Activated T-helper 1 cell treated with Interleukin-2 at 50 U/mL for 16 hours (primary cell): ENCODE measurements at places on chromosomes 13 and 19.

- DNase-seq: no peak
Observed at GRCh38 chr19:32662186-32662585, 12.8 kb downstream of the ANKRD27 start.

DNA sequence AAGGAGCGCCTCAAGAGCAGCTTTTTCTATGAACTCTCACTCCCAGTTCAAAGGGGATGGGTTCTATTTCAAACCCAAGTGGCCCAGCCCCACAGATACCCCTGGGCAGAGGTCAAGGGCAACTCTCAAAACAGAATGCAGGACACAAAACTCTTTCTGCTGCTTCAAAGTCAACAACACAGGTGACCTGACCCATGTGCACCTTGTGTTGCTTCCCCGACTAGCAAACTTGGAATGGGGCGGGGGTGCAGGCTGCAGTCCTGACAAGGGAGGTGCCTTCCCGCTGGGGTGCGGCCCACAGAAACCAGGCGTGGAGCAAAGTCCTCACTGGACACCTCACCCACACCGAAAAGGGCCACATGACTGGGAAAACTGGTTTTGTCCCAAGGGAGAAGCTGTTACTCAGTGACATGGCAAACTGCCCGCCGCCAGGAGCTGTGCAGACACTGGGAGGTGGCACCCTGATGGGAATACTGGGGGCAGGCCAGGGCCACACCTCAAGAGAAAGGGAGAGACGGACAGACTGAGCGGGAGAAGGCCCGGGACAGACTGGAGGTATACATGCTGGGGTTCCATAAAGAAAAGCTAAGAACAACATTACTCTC is 17.4 kb downstream of the ZC3H4 start:
- no peak for DNase-seq

DNA sequence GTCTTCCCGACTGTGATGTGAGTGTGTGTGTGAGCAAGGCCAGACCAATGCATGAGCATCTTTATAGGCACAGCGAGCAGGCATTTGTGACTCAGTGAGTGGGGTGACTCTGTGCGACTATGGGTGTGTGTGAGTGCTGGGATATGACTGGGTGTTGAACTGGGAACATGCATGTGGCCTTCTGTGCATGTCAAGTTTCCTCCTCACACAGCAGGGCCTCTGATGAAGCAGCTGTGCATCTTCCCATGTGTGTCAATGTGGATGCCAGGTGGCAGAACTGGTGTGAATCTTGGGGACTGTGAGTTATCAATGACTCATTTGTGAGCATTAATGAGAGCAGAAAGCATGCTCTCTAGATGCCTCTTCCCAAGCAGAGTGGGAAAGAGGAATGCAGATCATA is 12.1 kb upstream of the LGALS14 start:
- no peak for DNase-seq

DNA sequence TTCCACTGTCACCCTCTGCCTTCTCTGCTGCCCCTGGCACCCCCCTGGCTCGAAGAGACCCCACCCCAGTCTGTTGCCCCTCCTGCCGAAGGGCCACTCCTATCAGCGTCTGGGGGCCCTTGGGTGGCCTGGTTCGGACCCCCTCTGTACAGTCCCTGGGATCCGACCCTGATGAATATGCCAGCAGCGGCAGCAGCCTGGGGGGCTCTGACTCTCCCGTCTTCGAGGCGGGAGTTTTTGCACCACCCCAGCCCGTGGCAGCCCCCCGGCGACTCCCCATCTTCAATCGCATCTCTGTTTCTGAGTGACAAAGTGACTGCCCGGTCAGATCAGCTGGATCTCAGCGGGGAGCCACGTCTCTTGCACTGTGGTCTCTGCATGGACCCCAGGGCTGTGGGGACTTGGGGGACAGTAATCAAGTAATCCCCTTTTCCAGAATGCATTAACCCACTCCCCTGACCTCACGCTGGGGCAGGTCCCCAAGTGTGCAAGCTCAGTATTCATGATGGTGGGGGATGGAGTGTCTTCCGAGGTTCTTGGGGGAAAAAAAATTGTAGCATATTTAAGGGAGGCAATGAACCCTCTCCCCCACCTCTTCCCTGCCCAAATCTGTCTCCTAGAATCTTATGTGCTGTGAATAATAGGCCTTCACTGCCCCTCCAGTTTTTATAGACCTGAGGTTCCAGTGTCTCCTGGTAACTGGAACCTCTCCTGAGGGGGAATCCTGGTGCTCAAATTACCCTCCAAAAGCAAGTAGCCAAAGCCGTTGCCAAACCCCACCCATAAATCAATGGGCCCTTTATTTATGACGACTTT is 2.0 kb downstream of the ZFP36 start:
- DNase-seq: no peak
